LNCaP clone FGC (cell line): ENCODE measurements at places on chromosomes 7 and 10.
A peak's percentile ranks its signal among the peaks of the same experiment; 100 is the strongest.

- no peak for DNase-seq
These were observed 244.2 kb upstream of the YAE1 start for GRCh38 chr7:39321909-39322498.

GRCh38 chr7:84722086-84722485 lies 464.8 kb downstream of the SEMA3D start:
- DNase-seq = no peak

DNA sequence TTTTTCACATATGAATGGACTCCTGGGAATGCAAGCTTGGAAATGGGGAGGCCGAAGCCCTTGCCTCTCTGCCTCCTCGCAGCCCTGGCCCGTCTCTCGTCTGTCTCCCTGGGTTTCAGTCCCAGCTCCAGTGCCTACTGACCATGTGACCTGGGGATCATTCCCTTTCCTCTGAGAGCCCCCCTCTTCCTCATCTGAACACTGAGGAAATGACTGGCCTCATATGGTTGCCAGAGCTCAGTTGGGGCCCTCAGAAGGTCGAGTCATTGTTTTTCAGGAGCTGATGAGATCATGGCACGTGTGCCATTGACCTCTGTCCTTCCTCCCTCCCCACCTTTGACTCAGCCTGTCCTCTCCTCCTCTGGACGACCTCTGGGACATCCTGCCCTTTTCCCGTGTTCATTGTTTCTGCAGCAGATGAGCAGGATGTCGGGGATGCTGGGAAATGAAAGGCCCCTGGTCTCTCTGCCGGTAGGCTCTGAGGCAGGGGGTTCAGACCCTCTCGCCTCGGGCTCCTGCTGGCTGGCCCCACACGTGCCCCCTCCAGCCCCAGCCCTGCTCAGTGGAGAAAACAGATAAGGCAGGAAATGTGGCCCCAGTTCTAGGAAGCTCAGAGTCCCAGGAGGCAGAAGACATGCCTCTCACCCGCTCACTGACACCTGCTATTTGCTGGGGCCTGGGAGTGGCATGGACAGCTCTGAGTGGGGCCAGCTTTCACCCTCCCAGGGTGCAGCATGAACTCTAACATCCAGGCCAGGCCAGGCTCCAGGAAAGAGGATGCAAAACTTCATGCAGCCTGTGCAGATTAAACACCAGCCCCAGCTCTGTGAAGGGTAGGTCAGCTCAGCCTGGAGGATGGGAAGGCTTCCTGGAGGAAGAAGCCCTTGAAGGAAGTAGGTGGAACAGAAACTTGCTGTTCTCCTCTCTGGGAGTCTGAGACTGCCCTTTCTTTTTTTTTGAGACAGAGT lies 8.3 kb upstream of the PPP1R35 start:
- DNase-seq = no peak

DNA sequence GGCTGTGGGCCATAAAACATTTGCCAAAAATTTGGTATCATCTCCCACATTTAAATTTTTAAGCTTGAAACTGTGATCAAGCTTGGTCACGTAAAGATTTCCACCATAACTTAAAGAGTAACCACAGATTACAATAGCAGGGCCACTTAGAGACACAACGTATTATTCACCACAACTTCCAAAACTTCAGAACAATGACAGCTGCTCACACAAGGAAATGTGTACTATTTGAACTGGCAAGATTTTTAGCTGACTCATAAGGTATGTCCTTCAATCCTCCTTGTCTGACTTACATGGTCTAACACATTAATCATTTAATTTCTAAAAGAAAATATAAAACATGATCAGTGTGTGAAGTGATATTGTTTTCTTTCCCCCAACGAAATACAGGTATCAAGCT lies 234.5 kb downstream of the PARD3 start:
- peak; percentile 84 for DNase-seq

DNA sequence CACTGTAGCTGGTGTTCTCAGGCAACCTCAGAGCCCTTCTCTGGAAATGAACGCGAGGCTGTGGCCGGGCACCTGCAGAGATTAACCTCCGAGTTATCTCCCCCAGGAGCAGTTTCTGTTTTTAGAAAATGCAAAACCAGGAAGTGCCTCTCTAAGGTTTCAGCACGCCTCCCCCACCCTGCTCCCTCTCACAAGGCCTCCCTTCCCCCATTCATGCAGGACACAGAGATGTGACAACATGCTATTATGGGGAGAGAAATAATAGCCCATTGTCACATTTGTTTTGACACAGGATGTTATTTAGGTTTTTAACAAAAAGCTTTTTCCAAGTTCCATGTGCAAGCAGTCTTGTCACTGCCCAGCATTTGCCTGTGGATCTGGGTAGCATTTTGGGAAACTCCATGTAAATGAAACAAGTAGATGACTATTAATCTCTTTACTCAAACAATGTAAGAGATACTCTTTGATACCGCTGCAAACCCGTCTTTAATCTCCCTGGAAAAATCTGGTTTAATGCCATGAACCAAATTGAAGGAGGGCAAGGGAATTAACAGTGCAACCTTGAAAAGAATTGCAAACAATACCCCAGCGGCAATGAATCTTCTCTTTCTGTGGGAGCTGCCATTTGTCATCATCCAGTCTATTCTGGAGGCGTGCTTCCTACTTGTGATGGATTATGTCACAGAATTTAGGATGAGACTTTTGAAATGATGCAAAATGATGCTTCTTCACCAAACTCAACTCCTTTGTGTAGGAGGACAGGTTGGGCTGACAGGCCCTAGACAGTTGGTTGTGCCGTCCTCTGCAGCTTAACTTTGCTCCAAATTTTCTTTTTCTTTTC lies 86.5 kb upstream of the NMT2 start:
- DNase-seq = no peak

DNA sequence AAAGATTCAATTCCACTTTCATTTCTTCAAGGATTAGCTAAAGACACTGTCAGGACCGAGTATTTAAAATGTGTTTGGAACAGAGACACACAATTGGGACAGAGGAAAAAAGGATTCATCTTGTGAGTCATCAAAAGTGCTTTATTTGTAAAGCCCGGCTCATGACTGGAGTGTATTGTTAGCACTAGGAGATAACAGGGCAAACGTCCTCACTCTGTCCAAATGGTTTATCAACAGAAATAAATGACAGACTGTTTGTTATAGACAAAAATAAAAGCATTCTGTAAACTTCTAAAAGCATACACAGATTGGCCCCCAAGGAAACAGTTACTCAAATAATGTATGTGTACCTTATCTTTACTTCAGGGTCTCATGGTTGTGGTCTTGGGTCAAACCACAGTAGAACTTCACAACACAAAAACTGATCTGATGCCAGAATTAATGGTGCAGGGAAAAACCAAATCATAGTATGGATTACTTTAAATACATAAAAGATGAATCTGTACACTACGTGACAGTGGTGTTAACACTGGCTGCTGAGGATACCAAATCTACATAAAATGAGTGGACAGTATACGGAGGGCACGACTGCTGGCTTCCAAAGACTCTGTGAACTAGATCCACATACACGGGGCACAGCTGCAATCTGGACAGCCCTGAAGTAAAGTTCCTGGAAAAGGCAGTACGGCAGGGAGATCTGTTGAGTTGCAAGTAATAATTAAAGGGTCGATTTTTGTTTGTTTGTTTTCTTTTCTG lies 179.4 kb downstream of the PIP4K2A start:
- DNase-seq = no peak

DNA sequence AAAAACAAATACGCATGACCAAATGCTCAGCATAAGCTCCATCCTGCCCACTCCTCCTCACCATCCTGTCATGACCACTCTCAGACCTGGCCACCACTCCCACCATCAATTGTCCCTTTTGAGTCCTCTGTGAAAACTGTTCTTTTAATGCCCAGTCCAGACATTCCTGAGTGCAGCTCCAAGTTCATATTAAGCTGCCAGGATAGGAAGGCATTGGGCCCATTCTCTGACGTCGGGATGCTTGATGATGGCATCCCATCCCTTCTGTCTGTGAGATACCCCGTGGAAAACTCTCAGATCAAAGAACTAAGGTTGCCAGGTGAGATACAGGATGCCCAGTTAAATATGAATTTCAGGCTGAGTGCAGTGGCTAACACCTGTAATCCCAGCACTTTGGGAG lies 89.9 kb upstream of the KIF5B start:
- DNase-seq = no peak

DNA sequence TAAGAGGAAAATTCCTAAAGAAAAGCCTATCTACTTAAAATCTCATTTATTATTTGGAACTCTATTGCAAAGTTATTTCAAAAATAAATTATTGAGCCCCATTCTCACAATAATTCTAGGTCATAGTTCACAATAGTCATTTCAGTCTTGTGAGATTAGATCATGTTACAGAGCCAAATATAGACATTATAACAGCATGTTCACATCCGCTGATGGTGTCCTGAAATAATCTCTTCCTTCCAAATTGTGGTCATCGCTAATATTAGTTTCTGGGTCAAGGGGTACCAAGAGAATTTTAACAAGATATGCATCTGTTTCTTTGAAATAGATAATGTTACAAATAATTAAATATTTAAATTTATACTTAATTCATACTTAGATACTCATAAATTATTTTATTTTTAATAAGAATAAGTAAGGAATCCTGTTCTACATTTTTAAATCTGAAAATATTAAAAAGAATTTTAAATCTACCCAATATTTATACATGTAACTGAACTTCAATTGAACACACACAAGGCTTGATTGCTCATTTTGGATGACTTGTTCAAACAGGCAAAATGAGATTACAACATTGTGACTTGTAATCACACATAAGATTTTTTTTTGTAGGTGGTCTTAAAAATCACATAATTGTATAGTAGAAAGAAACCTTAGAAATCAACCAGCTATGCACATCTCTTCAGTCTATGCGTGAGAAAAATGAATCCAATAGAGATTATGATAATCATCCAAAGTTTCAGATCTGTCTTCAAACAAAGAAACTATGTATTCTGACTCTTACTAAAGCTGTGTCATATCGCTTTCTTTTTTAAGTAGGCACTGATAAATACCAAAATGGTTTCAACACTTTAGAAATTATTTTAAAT lies 13.1 kb downstream of the GNAT3 start:
- no peak for DNase-seq

GRCh38 chr10:132836248-132836831 lies 50.4 kb upstream of the NKX6-2 start:
- no peak for DNase-seq

DNA sequence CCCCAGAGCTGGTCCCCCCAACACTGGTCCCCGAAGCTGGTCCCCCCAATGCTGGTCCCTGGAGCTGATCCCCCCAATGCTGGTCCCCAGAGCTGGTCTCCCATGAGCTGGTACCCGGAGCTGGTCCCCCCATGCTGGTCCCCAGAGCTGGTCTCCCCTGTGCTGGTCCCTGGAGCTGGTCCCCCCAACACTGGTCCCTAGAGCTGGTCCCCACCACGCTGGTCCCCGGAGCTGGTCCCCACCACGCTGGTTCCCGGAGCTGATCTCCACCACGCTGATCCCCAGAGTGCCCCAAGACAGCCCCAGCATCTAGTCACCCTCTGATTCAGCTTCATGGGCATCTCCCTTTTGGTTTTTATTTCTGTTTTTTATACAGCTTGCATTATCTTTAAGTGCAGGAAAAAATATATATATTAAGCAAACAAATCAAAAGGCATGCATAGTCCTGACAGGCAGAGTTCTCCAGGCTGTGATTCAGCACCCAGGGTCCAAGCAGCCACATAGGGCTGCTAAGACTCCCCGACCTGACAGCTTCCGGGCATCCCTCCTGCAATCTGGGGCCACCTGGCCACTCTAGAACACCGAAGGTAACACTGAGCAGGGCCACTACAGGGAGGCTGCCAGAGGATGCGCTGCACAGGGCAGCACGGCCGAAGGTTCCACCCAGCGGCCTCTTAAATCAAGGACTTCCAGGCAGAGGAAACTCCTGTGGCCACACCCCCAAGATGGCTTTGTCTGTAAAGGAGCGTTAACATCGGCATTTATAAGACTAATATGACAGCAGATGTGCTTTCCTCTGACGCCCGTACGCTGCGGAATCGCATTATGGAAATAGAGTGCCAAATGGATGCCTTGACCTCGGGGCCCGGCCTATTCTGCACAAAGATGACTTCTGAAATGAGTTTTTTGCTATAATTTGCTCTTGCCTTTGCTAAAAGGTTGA lies 215.0 kb downstream of the PTPRN2 start:
- no peak for DNase-seq
